ENCODE measurements at places on chromosomes 7 and 10.

- DNase-seq, result no peak
Measured at GRCh38 chr7:51666266-51666665, 349.7 kb upstream of the COBL start.

GRCh38 chr7:65285906-65286864 lies 87.5 kb upstream of the ZNF92 start:
- no peak for DNase-seq

GRCh38 chr7:17158261-17158660 lies 140.2 kb upstream of the AHR start:
- DNase-seq, result no peak

DNA sequence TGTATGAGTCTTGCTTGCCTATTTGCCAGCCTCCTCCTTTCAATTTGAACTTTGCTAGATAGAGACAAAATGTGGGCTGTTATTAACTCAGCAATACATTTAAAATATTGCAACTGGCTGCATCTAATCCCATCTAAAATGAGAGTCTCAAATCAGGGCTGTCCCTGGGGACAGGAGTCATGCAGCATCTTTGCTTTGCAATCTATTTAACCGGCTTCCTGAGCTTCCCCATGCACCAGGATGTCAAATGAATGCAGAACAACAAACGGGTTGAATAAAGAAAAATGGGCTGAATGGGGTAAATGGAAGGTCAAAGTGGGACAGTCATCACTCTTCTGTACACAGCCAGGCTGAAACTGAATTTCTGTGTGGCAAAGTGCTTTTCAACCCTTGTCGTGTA lies 89.2 kb downstream of the AOAH start:
- no peak for DNase-seq

- DNase-seq, result no peak
Measured at GRCh38 chr10:102658802-102659201, 14.5 kb downstream of the TRIM8 start.

GRCh38 chr7:129434675-129435318 lies 565 bp downstream of the STRIP2 start:
- no peak for DNase-seq

DNA sequence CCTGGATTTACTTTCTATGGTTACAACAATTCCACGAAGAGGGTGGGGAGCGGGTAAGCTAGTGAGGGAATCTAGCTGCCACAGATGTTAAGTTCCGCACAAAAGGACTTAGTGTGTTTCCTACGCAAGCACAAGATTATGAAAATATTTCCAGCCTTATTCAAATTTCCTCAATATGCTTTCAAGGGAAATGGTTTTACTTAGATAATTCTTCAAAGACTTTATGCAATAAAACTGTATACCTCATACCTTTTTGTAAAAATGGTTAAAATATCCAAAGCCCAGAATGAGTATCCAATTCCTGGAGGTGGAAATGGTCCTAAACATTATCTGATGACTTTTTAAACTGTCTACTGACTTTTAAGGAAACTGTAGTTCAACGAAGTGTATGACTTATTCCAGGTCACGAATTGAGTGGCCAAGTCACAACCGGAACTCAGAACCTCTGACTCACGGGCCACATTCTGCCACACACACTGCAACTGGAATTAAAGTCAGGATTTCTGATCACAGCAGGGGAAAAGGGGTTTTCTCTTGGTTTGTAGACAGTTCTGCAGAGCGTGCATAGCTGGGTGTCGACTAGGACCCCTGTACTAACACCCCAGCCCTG lies 20.2 kb upstream of the INSIG1 start:
- DNase-seq, result no peak

DNA sequence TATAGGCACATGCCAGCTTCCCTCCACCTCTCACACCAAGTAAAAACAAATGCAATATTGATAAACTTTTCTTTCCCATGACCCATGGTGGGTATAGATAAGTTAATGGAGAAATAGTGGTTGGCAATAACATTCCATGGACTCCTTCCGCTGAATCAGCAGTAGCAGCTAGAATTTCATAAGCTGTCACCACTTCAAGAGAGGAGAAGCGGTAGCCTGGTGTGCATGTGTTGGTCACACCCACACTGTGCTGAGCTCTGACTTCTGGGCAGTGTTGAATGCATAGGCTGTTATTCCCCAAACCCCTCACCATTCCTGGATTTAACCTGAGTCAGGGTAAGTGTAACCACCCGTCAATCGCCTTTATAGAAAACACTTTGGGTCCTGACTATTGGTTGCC lies 32.5 kb upstream of the BMPER start:
- DNase-seq, result no peak

DNA sequence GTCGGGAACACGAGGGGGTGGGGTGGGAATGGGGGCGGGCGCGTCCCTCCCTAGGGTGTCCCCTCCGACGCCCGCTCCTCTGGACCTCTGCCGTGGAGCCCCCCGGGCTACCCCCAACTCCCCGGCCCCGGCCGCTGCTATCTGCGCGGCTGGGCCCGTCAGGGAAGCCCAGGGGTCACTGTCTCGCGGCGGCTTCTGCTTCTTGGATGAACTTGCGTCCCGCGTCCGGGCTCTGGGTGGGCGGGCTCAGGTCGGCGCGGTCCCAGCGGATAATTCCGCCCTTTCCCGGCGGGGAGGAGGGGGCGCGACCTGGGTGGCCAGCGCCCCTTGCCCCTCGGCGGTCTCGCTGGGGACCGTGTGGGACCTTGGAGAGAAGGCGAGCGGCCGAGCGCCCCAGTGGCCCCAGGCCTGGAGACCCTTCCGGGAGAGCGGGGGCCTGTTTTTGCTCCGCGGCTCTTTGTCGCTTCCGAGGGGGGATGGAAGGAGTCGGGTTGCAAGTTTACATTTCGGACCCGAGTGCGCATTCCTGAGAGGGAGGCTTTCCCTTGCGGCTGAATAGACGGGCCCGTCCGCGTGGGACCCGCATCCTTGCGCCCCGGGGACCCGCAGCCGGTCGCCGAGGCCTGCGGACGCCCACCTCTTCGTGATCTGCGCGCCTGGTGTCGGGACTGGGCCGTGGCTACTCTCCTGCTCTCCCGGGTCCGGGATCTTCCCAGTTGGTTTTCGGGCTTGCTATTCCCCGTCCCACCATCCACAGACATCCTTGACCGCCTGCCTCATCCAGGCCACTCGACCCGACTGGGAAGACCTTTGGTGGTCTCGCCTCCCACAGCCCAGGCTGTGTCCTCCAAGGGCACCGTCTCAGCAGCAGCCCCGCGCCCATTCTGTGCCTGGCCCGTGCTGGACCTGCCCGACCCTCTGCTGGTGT lies 812 bp downstream of the DOCK1 start:
- no peak for DNase-seq

GRCh38 chr7:41912851-41913567 lies 210.1 kb upstream of the INHBA start:
- no peak for DNase-seq

- DNase-seq, result no peak
Measured at GRCh38 chr10:129800796-129801340, 163.2 kb downstream of the EBF3 start.

DNA sequence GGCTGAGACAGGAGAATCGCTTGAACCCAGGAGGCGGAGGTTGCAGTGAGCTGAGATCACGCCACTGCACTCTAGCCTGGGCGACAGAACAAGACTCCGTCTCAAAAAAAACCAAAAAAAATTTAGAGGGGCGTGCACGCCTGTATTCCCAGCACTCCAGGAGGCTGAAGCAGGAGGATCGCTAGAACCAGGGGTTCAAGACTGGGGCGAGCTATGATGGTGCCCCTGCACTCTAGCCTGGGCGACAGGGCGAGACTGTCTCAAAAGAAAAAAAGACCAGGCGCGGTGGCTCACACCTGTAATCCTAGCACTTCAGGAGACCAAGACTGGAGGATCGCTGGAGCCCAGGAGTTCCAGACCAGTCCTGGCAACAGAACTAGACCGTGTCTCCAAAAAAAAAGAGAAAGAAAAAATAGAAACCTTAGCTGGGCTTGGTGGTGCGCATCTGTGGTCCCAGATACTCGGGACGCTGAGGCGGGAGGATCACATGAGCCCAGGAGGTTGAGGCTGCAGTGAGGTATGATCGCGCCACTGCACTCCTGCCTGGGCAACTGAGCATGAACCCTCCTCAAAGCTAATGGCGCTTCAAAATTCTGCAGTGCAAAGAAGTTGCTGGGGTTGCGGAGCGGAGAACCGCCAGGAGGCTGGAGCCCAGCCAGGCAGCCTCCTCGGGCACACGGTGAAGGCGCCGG lies 382 bp upstream of the MBLAC1 start:
- DNase-seq, result no peak

DNA sequence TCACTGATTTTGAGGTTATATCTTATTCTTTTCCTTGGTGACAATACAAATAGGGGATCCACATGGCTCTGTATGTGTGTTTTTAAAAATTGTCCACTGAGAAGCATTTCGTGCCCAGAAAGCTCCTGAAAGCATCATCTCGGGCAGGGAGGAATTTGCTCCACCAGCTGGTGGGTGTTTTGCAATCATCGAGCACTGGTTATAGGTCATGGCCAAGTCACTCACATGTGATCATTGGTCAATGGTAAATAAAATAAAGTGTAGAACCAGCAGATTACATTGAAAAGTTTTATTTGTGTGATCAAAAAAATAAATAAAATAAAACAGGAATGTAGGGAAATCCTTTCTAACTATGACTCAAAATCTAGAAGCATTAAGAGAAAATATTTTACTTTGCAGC lies 23.0 kb upstream of the SNX13 start:
- no peak for DNase-seq

GRCh38 chr7:137755427-137755826 lies 91.3 kb downstream of the DGKI start:
- DNase-seq, result no peak

DNA sequence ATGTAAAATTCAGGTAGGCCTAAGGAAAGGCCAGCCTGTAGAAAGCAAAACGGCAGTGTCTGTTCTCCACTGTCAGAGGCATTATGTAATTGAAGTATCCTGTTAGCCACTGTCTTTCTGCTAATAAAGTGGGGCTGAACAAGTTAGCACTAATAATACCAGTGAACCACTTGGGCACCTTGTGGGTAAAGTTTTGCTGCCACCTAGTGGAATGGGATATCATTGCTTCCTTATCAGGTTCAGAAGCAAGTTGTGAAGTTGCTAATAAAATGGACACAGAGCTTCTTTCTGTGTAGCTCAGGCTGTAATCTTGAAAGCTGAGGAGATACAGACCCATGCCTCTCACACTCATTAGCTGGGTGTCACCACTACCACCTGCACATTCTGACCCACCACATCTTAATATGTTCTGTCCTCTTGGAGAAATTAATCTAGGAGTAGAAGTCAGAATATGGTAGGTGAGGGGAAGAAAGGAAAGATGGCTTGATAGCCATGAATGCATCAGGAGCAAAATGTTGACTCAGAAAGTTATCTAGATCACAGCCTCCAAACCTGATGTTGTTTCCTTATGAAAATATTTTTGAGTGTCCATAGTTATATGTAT lies 175.1 kb downstream of the SEPTIN7 start:
- DNase-seq, result no peak

GRCh38 chr7:106116161-106116704 lies 4.1 kb upstream of the SYPL1 start:
- no peak for DNase-seq

GRCh38 chr10:75401569-75402485 lies at the start of gene ZNF503:
Gene ZNF503, minus strand, starts transcription at chr10:75401764. Its CDS starts 345 bp downstream, at chr10:75401419.
- no peak for DNase-seq

DNA sequence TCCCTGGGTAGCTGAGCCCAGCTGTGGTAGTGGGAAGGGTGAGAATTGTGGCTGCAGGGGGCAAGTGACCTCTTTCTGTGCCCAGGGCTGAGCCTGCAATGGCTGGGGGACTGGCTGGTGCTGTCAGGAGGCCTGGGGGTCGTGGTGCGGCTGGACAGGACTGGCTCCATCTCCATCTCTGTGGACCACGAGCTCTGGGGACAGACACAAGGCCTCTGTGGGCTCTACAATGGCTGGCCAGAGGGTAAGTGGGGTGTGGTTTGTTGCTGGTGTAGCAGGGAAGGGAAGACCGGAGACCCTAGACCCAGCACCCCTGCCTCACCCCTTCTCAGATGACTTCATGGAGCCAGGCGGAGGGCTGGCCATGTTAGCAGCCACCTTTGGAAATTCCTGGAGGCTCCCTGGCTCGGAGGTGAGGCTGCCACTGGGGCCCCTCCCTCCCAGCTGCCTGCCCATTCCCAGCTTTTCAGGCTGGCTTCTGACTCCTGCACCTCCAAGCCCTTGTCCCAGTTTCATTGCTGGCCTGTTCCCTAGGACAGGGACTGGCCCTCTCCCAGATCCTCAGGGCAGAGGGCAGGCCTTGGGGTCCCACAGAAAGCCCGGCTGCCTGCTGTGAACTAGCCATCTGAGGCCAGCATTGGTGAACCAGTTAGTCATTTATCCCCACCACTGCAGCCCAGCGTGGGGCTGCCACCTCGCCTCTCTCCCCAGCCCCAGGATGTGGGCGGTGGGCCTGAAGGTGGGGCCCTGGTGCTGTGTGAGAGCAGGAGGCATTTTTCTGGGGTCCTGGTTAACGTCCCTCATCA lies 5.5 kb upstream of the ZNF467 start:
- no peak for DNase-seq

- no peak for DNase-seq
Measured at GRCh38 chr10:5540891-5541290, 16.1 kb downstream of the CALML3 start.

Data from stimulated activated CD4-positive, alpha-beta T cell treated with anti-CD3 and anti-CD28 coated beads, Interleukin-1b, Interleukin-23, amount 100 ng/mL, for 24 hours (primary cell).